ENCODE measurements at places on chromosomes 5 and 9.

DNA sequence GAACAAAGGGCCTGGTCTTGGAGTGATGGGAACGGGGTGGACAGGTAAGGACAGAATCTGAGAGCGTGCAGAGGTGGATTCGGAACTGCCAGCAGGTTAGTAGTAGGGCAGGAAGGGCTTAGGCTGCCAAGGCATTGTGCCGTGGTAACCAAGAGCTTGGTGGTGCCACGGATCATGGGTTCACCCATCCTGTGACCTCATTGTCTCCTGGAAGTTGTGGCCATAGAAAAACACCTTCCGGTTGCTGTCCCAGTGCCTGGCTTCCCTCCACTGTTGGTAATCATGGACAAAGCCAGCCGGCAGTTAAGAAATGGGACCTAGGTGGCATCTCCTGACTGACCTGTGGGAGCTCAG lies 42.5 kb upstream of the CFAP157 start:
- DNase-seq, result no peak

GRCh38 chr9:99155736-99156135 lies 50.8 kb downstream of the TGFBR1 start:
- no peak for DNase-seq

DNA sequence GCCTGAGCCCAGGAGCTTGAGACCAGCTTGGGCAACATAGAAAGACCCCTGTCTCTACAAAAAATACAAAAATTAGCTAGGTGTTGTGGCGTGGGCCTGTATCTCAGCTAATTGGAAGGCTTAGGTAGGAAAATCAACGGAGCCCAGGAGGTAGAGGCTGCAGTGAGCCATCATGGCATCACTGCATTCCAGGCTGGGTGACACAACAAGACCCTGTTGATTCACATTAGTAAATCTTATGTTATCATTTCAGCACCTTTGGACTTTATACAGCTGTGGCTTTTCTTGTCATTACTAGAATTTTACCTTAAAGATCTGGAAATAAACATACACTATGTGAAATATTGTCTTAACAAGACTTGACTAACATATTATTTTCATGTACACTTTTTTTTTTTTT lies 185.0 kb downstream of the ZNF608 start:
- DNase-seq, result no peak

GRCh38 chr5:52007230-52007858 lies 624.1 kb downstream of the ISL1 start:
- no peak for DNase-seq

DNA sequence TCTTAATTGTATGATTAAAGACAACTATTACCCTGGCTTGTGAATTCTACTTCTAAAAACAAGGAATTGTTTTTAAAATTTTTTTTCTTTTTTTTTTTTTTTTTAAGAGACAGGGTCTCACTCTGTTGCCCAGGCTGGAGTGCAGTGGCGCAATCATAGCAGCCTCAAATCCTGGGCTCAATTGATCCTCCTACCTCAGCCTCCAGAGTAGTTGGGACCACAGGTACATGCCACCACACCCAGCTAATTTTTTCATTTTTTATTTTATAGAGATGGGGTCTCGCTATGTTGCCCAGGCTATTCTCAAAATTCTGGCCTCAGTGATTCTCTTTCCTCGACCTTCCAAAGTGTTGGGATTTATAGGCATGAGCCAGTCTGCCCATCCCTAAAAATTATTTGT lies 62.3 kb downstream of the HABP4 start:
- no peak for DNase-seq

DNA sequence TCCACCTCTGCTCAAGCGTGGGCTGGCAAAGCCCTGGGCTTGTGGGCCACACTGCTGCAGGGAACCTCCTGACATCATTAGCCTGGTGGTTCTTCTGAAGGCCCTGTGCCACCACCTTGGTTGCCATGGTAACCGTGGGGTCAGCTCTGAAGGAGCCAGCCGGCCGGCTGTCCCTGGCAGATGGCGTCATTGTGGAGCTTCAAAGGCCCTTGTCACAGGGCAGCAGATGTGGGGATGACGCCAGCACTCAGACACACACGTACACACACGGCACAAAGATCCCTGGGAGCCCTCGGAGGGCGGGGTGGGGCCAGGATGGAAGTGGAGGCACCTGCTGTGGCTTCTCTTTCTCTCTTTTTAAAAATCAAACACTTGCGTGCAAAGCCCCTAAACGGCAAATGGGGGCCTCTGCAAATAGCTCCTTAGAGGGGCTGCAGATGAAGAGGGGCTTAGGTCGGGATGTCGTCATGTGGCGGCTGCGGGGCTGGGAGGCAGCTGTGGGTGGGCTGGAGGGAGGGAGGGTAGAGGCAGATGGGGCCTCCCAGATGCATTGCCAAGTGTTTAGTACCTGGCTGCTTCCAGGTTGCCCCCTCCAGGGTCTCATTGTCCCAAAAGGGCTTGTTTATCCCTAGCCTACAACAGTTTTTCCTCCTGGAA lies 19.5 kb upstream of the RPL26L1 start:
- DNase-seq, result no peak

GRCh38 chr5:163531272-163531671 lies 25.9 kb downstream of the MAT2B start:
- DNase-seq, result no peak

GRCh38 chr5:351084-351920 lies 29.8 kb downstream of the AHRR start:
- DNase-seq, result no peak

GRCh38 chr5:109855056-109855455 lies 165.3 kb downstream of the MAN2A1 start:
- DNase-seq, result no peak

DNA sequence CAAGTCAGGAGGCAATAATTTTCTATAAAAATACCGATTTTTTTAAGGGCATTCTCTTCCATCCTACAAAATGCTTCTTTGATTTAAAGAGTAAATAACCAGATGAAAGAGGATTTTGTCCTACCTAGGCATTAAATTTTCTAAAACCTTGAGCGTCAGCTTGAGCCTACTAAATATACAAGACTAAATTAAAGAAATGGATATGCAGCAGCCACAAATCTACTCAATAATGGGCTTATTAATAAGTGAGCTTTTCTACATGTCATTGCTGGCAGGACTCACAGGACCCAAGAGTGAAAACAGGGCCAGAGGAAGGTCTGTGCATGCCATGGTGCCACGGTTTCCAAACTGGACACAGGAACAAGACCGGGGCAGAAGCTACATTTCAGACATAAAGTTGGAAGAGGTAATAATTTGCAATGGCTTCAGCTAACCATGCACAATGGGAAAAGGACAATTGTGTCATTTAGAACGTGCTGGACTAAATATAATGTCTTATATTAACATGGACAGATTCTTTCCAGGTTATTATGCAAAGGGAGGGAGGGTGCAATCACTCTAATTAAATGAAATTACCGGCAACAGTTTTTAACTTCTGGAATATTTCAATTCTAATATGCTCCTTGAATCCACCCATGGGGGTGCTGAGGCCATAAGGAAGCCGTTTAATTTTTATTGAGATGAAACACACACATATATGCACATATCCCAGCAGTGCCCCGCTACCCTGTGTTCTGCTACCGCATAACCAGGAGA lies 5.2 kb downstream of the WHRN start:
- DNase-seq, result no peak

DNA sequence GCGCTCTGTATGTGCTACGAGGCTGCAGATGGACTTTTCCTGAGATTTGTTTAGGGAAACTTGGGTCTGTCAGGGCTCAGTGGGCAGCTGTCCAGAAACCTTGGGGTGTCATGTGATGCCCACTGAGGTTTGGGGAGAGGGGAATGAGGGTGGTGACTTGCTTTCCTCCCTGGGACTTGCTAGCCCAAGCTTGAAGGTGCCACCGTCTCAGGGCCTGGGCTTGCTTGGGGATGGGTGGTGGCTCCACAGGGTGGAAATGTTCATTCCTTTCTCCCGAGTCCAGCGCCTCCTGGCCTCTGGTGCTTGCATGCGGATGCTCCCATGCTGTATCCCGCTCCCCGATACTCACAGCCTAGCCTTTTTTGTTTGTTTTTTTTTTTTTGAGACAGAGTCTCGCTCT lies 33.3 kb downstream of the ZNF618 start:
- no peak for DNase-seq

DNA sequence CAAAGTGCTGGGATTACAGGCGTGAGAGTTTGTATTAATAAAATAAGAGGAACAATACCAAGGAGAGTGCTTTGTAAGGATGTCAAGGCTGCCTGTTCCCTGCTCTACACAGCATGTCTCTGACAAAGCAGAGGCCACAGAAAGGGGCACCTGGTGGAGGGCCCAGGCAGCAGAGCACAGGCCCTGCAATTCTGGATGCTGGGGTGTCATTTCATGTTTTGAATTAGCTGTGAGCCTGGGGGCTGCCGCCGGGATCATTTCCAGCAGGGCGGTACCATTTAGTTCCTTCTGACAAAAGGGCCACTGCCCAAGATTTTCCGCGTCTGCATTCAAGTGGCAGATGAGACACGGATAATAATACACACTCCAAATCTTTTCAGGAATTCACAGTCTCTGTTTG lies 396.9 kb downstream of the GADD45G start:
- no peak for DNase-seq

DNA sequence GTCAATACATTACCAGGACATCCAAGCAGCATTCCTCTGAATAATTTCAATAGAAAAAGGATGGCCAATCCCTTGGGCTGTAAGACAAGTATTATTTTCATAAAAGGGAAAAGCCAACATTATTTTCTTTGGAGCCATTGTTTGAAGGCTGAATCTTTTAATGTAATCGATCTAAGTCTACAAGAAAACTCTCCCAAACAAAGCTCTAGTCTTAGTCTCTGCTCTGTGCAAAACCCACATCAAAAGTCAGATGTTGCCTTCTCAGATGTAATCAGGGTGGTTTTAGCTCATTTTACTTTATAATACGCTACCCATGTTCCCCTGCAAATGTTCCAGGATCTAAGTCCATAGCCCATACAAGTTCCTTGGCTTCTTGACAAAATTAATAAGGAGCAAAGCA lies 325.6 kb downstream of the TRPM3 start:
- no peak for DNase-seq

DNA sequence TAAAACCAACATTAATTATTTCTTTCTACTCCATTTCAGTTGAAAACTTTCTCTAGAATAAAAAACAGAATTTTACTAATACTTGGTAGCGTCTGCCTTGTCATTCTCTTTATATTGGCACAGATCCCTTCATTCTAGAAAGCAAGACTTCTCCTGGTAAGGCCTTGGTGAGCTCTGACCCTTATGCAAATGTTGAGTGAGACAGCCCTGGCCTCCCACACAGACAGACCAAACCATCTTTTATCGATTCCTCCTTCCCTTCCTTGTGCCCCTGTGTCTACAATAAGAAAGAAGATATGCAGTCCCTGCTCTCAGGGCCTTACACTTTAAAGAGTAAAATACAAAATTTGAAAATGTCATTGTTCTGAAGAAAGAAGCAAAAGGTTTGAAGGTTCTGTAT lies 262.2 kb downstream of the EFNA5 start:
- DNase-seq, result no peak

DNA sequence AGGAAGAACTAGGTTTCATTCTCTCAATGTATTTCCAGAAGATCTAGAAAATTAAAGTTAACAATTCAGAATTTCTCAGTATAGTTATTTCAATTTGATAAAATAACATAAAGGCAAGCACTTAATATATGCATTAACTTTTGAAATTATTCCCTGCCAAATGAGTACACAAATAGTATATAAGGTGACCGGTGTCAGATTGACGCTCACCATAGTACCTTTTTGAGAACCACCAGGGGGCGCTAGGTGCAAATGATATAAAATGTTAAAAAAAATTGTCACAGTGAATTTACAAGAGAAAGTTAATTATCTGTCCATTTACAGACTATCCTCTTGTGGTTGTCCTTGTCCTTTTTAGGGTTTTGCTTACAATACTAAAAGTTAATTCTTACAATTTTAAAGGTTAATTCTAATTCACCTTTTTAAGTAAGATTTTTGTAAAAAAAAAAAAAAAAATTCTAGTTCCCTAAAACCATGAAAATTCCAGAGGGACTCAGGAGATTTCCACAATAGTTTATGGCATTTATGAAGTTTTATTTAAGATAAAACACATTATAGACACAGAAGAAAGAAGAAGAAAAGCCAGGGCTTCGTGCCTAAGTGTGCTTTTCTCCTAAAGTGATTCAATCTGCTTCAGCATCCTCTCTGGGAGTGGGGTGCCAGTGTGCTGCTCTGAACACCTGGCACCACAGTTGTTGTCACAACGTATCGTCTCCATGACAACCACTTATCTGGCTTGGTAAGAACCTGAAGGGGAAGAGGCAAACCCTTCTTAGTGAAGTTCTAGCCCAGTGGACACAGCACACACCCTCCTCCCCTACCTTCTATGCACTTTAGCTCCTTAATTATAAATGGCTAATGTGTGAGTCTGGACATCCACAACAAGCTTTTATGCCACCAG lies 1.7 kb downstream of the ADAMTS16 start:
- peak; percentile 20 for DNase-seq

- peak; percentile 9 for DNase-seq
Measured at GRCh38 chr5:154811653-154812465, 38.5 kb downstream of the FAXDC2 start.

DNA sequence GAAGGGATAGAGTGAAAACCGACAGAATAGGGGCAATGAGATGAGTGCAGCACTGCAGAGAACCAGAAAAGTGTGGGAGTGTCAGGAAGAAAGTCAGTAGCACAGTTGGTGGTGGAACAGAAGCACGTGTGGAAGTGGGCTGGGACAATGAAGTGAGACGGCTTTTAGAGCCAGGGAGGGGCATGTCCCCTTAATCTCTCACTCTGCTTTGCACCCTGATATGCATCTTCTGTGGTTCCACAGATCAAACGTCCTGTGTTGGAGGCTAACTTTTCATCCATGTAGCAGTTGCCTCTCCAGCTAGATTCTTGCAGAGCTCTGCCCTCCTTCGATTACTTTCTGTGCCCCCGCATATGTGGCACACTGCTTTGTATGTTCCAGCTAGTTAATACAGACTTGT lies 163.6 kb downstream of the DOCK8 start:
- no peak for DNase-seq

DNA sequence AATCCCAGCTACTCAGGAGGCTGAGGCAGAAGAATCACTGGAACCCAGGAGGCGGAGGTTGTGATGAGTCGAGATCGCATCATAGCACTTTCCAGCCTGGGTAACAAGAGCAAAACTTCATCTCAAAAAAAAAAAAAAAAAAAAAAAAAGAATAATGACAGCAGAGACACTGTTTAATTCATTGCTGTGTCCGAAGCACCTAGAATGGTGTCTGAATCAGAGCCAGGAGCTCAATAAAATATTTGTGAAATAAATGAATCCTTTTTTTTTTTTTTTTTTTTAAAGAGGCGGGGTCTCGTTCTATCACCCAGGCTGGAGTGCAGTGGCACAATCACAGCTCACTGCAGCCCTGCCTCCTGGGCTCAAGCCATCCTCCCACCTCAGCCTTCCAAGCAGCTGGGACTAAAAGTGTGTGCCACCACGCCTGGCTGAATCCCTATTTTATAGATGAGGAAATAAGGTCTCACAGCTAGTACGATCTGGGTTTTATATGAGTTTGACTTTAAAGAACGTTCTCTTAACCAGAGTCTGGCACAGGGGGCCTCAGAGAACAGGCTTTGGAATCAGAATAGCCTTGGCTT lies 47.8 kb downstream of the THOC3 start:
- no peak for DNase-seq

- DNase-seq, result no peak
Measured at GRCh38 chr5:93894601-93895354, 153.4 kb upstream of the POU5F2 start.
